Stimulated activated CD8-positive, alpha-beta memory T cell treated with anti-CD3 and anti-CD28 coated beads, Interleukin-15, amount 100 ng/mL, for 48 hours (primary cell): ENCODE measurements at places on chromosomes 5 and 9.

- DNase-seq = no peak
These were observed 226.5 kb upstream of the NREP start for GRCh38 chr5:111983459-111983858.

DNA sequence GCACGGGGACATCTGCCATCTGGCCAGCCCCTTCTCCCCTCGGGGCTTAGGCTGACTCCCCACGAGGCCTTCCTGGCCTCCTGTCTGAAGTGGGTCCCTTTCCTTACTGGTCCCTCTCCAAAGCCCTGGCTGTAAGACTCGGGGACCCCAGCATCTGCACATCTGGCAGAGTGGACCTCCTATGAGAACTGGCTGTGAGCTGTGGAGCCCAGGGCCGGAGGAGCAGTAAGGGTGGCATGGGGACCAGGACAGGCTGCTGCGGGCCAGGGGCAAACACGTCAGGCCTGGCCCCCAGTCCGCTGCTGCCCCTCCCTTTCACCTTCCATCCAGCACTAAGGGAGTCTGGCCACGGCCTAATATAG, 33.8 kb downstream of the EXOC3 start:
- no peak for DNase-seq

DNA sequence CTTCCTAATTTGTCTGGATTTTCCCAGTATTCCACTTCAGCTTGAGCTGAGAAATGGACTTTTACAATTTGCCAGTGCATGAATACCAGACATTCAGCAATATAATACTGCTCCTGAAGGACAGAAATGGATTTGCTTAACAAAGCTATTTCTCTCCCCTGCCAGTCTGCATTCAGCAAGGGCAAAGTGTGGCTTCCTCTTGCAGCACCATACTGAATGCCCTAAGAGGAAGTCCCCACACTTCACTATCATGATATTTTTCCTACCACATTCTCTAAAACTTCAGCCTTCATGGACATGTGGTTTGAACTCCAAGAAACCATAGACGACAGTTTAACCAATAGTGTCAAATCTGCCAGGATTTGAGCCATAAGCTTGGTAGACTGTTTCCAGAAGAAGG, 19.8 kb upstream of the TLE4 start:
- DNase-seq = no peak

DNA sequence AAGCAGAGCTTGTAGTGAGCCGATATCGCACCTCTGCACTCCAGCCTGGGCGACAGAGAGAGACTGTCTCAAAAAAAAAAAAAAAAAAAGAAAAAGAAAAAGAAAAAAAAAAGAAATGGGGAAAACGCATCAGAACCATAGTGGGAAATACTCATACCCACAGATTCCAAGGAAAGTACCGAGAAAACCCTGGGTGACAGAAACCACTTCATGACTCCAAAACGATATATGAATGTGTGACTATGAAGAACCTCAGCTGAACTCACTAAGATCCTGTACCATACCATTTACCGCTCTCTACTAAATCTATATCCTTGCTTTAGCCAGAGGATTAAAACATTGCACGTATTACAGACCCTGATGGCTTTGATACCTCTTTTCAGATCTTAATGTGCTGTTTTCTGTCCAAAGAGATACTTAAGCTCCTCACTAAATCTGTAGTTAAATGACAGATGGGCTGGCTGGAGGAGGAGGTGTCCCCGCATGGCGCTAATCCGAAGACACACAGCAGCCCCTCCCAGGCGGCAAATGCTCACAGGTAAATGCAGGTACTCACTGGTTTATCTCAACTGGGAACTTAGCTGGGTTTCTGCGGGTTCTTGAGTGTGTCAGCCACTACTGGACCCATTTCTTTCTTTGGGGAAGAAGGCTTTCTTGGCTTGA, 2.8 kb downstream of the LPCAT1 start:
- no peak for DNase-seq

GRCh38 chr5:153400931-153401330, 89.5 kb upstream of the GRIA1 start:
- DNase-seq = no peak

DNA sequence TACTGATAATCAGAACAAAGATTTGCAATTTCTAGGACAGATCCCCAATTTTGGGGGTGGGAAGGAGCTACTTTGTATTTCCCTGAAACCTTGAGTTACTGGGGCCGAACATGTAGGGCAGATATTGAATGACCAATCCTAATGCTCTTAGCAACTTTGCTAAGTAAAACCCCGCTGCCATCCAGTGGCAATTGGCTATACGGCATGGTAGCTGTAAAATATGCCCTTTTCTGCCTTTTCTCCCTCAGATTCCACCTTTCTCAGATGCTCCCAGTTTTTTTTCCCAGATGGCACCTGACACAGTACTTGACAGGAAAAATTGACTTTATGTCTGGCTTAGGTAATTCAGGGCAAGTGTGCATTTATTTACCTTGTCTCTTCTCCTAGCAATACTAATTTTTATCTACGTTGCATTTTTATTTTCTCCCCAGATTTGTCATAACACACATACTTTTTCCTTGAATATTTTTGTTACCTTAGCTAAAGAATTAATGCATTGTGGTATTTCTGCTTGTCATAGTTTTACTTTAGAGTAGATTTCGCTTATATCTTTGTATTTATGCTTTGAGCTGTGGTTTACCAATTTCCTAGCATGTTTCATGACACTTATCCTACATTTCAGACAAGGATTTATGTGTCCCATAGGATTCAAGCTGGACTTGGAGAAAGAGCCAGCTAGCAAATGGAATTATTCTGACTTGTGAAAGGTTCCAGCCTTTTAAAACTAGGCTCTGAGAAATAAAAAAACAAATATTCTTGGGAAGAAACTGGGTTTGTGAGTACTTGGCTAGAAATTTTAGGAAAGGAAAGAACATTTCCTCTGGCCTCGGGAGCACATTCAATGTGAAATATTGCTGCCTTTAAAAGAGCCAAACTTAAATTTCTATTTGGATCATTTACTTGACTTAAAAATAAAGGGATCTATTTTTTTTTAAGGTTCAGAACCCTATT, 37.4 kb downstream of the PIK3R1 start:
- DNase-seq = no peak

GRCh38 chr5:65722575-65723403, 784 bp downstream of the NLN start:
- no peak for DNase-seq

DNA sequence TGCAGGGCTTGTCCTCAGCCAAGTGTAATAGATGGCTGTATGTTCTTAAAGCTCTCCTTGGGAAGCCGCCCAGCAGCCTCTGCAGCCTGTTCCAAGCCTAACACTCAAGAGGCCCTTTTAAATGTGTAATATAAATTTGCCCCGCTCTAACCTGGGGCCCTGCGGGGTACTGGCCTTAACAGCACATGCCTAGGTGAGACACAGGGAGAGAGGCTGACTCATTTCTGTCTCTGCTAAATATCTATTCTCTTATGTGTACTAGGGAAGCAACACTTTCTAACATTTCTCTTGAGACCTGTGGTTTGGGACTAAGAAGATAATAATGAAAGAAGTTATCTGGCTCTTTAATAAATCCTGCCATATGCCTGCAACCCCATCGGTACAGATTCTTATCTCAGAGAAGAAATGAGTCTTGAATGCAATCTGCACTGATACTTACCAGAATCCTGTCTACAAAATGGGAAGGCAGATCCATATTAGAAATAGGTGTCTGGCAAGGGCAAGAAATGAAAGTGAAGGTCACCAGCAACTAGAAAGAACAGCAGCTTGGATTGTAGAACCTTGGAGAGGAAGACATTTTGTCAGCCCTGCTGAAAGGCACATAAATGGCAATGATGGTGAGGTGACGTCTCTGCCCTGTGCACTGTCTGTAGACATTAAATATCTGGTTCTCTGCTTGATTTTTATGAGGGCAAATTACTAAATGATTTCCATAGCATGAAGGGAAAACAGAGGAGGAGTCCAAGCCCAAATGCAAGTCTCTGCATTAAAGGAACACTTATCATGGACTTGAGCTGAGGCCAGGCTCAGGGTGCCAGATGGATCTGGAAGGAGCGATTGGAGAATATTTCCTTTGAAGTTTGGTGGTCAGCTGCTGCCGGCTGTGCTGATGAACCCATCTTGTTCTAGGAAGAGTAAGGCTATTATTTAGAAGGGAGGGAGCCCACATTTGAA, 14.5 kb upstream of the TGFBI start:
- no peak for DNase-seq

DNA sequence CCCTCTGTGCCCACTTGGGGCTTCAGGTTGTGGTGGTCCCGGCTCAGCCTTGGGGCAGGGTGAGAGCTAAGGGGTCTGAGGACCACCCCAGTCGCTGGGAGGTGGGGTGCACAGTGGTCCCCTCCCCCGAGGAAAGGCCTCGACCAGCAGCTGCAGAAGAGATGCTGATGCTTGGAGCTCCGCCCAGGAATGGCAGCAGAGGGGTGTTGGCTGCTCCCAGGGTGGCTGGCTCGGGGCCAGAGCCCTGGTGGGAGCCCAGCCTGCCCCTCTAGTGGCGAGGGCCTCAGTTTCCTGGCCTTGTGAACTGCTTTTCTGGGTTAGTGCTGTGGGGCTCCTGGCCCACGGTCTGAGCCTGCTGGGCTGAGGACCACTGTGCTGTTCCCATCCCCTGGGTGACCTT, 1.2 kb downstream of the DIPK1B start:
- no peak for DNase-seq

DNA sequence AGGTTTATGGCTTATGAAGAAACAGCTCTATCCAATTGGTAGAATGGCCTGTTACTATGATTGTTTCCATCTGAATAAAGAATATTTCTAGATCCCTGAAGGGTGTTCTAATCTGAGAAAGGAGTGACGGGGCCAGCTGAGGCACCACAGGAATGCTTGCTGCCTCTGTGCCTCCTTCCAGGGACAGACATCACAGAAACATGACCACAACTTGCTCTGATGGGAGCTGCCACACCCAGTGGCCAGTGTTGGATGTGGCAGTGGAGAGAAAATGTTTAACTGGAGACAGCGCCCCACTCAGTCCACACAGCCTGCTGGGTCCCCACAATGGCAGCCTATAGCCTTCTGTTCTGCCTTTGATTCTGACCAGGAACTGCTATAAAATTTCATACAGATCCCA, 38.6 kb upstream of the TESK1 start:
- DNase-seq = no peak

DNA sequence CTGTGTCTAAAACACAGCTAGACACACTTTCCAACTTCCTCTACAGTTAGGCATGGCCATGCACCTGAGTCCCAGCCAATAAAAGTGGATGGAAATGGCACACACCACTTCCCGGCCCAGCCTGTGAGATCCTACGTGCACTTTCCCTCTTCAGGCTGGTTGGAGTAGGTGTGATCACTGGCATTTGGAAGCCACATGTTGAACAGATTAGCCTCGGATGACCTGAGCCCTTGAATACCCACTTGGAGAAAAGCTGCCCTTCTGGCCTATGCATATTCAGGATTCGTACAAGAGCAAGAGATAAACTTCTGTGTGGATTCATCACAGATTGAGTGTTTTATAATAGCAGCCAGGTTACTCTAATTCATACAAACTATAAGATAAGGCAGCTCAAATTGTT, 359.0 kb upstream of the SLC30A5 start:
- no peak for DNase-seq

GRCh38 chr5:45334939-45335338, 361.2 kb downstream of the HCN1 start:
- DNase-seq = no peak

- DNase-seq = no peak
These were observed 49.6 kb downstream of the SERINC5 start for GRCh38 chr5:80206282-80206681.

DNA sequence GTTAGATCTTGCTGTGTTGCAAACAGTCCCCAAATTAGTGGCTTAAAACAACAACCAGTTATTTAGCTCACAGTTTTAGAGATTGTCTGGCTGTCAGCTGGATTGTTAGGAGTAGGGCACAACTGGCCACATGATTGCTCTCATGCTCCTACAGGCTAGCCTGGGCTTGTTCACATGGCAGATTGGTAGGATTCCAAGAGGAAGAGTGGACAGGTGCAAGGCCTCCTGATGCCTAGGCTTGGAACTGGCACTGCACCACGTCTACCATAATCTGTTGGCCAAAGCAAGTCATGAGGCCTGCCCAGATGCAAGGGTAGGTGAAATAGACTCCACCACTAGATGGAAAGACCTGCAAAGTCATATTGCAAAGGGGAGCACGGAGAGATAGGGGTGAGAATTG, 76.4 kb downstream of the ACER2 start:
- DNase-seq = no peak

DNA sequence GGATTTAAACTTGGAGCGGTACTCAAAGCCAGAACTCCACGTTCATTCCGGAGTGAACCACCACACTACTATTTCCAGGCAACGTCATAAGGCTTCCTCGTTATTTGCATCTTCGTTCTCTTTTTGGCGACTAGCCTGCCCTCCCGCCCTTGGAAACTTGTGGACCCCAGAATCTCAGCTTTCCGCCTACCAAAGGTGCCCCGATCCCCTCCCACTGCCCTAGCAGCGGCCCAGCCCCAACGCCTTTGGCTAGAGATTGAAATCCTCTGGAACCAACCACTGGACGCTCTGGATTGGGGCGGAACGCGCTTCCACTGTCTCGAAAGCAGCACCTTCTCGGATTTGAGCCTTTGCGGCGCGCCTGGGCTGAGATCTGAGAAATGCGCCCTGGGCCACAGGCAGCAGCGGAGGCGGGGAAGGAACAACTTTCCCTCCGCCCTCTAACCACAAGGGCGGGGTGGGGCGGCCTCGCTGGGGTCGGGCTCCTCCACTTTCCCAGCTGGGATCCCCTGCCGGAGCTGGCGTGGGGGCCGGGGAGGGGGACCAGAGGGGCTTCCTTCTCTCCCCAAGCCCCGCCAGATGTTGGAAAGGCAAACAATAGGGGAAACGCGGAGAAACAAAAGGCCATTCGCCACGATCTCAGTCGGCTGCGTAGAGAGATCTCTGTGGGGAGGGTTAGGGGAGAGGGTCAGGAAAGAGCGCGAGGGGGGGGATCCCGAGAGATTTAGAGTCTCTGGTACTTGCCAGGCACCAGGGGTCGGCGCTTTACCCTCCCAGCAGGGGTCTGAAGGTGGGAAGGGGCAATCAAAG, 1.3 kb downstream of the MOB3B start:
- DNase-seq = no peak

DNA sequence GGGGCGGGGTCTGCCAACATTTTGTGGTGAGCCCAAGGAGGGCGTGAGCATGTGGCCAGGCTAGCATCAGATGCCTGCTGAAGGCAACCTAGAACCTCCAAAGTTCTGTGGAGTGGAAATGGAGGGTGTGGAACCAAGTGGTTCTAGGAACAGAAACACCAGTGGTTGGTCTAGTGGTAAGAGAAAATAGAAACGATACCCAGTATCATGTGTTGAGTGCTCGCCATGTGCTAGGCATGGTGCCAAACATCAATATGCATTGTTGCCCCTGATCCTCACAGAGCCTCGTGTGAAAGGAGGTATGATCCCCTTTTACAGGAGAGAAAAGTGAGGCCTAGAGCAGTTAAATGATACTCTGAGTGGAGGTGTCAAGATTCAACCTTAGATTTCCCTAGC, 31.5 kb upstream of the MVB12B start:
- no peak for DNase-seq

DNA sequence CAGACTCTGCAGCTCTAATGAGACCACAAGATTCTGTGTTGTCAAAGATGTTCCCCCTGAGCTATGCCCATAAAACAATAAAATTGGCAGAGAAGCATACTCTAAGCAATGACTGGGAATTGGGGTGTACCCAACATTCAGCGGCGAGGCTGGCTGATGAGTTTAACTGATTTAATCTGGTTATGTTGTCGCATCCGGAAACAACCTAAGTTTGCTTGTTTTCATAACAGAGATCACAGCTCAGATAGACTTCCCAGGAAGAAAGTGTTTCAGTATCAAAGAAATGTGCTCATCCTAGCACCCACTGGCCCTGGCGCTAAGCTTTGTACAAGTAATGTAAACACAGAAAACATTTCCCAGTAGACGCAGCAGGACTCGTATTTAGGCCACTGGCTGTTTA, 7.4 kb downstream of the SEMA5A start:
- no peak for DNase-seq
